H1 (cell line): ENCODE measurements at places on chromosomes 4 and X.

DNA sequence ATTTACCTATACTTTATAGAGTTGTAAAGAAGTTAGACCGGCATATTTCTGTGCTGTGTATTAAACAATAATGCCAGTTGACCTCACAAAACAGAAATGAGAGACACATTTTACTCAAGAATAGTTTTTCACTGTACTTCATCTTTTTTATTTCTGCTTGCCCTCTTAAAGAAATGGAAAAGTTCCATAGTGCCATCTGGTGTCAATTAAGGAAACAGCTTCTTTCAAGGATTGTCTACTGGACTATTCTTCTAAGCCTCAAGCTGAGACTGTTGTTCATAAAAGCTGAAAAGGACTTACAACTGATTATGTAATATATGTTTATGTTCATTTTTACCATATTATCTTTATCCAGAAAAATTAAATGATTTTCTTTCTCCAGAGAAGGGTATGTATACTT, 1523.7 kb downstream of the ARAP2 start:
- no peak for DNase-seq

- no peak for DNase-seq
These were observed 24.3 kb upstream of the PGM2 start for GRCh38 chr4:37802068-37802666.

- no peak for DNase-seq
These were observed 30.4 kb upstream of the RPL34 start for GRCh38 chr4:108589961-108590360.

DNA sequence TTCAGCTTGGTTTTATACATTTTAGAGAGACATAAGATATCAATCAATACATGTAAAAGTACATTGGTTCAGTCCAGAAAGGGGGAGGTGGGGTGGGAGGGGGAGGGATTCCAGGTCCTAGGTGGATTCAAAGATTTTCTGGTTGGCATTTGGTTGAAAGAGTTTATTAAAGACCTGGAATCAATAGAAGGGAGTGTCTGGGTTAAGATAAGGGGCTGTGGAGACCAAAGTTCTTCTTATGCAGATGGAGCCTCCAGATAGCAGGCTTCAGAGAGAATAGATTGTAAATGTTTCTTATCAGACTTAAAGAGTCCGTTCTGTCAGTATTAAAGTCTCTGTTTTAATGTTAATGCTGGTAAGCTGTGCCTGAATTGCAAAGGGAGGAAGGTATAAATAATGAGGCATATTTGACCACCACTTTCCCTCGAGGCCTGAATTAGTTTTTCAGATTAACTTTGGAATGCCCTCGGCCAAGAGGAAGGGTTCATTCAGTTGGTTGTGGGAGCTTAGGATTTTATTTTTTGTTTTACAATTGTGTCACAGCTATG, 169.9 kb downstream of the AASDH start:
- DNase-seq = no peak

DNA sequence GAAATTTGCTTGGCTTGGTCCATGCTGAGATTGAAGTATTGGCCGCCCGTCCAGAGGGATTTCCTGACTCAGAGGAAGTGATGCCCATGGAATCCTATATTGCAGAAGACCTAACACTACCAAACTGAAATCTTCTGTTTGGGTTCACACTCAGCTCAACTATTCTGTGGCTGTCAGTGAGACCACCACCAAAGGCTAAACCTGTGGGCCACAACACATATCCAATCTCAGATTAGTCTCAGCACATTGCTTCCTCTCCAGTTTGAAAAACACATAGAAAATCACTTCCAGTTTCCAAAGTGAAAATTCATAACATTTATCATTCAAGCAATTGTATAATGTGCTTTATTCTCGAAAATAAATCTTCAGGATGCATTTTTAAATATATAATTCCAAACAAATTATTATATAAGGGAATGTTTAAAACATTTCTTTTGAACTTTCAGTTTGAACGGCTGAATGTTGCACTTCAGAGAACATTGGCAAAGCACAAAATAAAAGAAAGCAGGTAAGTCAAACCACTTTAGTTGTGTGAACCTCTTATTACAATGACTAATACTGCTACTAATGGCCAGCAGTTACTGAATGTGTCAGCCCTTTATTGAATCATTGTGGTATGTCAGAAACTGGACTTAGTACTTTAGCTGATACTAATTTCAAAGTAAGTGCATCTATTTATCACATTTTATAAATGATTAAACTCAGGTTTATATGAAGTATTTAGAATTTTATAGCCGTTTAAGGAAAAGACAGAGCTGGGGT, 37.0 kb downstream of the GUCY1A1 start:
- DNase-seq = no peak

- DNase-seq = no peak
These were observed 60.8 kb upstream of the CT45A1 start for GRCh38 chrX:135652602-135653001.

- DNase-seq = no peak
These were observed 643.3 kb upstream of the FAM241A start for GRCh38 chr4:111501946-111502345.

DNA sequence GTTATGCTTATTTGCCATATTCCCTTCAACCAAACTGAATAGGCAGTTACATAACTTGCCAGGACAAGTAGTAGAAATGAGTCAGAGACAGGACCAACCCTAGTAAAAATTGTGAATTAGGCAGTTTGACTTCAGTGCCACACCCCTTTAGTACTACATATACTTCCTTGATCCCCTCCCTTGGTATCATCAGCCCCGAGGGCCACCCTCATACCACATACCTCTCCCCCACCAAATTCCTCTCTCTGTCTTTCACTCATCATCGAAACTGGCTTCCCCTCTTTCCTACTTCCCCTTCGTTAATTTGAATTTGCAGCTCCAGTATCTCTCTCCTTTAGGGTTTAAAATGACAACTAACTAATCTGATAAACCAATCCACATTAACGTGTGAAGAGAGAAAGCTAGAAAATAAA, 7.9 kb upstream of the PTPN13 start:
- no peak for DNase-seq

GRCh38 chr4:151114338-151114737, 14.9 kb downstream of the RPS3A start:
- DNase-seq = no peak

GRCh38 chr4:85842540-85842939, 367.6 kb downstream of the ARHGAP24 start:
- DNase-seq = no peak

DNA sequence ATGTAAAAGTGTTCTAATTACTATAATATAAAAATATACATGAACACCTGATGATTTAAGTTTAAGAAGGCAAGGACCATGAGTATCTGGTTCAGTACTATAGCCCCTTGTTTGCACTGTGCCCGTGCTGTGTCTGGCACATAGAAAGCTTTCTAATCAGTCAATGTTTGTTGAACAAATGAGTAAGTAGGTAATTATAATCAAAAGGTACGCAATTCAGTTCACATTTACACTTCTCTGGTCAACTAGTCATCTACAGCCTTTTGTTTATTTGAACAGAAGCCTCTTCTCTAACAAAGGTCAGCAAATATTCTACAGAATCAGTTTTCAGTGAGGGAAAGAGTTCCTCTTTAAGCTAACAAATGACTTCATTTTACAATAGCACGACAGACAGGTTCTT, 523.3 kb downstream of the SMARCA1 start:
- no peak for DNase-seq

DNA sequence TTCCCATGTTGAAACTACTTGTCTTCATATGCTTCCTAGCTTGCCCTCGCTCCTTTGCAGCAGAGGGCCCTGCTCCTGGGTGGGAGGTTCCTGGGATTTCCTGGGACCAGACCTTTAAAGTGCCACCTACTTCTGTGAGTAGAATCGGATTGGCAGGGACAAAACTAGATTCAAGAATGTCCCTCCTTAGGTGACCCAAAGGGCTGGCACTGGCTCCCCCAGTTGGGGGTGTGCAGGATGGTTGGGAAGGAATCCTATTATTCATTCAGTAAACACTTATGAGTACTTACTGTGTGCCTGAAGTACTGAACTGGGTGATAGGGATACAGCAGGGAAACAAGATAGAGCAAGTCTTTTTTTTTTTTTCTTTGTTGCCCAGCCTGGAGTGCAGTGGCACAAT, 2.6 kb upstream of the KANTR start:
- no peak for DNase-seq

DNA sequence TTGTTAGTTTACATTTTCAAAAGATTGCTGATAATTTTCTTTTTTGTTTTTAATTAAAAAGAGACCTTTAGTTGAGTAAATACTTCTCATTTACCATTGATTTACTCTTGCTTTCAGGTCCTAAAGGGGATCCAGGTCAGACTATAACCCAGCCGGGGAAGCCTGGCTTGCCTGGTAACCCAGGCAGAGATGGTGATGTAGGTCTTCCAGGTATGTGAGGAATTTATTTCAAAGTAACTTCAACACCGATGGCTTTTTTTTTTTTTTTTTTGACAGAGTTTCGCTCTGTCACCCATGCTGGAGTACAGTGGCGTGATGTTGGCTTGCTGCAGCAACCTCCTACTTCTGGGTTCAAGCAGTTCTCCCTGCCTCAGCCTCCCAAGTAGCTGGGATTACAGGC, 135.1 kb downstream of the IRS4 start:
- no peak for DNase-seq

- DNase-seq = no peak
These were observed 101.9 kb downstream of the EFNB1 start for GRCh38 chrX:68930542-68931317.

GRCh38 chrX:95974096-95974470, 710.6 kb upstream of the DIAPH2 start:
- no peak for DNase-seq

DNA sequence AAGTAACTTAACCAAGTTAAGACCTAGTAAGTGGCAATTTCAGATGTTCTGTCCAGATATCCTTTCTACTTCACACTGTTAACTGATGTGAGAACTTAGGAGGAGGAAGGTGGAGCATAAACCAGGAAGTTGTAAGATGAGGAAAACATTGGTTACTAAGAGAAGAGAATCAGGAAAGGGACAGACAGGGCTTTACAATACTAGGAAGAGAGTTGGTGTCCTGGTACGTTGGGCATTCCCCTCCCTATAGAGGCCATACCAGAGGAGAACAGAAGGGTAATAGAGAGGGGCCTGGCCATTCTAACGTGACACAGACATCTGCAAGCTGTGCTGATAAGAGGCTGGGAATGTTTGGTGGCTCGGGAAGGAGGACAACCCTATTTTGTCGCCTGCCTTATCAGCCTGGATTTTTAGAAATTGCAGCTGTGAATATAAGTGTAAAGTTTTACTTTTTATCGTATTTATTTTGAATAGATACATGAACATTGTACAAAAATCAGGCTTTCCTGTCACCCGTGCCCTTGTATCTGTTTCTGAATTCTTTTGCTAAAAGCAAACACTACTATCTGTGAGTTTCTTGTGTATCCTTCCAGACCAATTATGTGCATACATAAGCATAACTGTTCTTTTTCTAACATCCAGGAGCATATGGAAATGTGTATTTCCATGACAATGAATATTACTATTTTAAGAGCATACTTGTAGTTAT, 53.5 kb upstream of the HPRT1 start:
- DNase-seq = no peak

DNA sequence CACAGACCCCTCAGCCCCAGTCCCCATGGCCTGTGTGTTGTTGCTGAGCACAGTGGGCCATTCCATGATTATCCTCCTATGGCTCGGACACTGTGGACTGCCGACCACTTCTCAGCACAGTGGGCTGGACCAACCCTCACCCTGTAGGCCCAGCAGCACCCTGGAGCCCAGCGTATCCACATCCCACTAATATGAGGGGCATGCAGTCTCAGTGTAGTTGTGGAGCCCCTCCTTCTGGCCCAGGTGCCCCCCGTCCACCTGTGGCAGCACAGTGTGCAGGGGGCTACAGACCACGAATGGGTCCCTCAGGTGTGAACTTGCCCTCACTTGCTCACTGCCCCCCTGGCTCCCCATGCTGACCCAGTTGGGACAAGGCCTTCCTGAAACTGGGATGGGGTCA, 7.9 kb downstream of the SPON2 start:
- DNase-seq = no peak

DNA sequence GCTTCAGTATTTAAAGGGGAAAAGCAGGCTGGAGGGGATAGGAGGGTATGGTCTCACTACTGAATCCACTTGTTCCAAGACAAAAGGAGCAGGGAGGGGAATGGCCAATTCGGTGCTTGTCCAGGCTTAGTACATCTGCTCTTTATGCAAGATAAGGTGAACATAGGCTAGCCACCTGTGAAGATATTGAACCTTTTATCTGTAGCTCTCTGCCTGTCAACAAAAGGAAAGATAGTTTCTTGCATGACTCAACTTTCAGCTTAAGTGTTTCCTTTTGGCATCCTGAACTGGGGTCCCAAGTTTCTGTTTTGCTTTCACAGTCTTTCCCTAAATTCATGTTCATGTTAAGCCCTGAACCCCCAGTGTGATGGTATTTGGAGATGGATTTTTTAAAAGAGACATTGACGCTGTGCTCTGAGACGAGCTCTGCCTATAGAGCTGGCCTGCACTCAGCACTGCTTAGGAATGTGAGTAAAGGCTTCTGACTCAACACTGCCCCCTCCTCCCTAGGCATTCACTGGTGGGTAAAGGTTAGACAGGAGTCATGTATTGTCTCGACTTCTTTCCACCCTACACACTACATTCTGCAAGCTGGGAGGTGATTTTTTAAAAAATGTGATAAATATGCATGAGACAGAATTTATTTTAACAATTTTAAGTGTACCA, 28.2 kb downstream of the FAM149A start:
- no peak for DNase-seq

DNA sequence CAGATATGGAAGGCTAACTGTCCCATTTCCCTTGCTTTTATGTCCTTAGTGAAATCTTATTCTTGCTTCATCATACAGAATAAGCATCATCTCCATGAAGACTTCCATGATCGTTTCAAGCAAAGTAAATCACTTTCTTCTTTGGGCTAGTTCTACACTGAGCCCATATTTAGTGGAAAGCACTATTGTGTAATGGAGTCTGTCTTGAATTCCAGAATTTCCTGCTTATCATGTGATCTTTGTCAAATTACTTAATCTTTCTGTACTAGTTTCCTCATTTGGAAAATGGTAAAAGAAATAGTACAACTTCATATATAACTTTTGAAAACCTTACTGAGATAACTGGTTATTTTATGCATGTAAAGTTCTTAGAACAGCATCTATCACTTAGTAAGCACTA, 7.6 kb downstream of the ANAPC10 start:
- no peak for DNase-seq

GRCh38 chr4:88211473-88212252, 53.2 kb upstream of the ABCG2 start:
- no peak for DNase-seq

DNA sequence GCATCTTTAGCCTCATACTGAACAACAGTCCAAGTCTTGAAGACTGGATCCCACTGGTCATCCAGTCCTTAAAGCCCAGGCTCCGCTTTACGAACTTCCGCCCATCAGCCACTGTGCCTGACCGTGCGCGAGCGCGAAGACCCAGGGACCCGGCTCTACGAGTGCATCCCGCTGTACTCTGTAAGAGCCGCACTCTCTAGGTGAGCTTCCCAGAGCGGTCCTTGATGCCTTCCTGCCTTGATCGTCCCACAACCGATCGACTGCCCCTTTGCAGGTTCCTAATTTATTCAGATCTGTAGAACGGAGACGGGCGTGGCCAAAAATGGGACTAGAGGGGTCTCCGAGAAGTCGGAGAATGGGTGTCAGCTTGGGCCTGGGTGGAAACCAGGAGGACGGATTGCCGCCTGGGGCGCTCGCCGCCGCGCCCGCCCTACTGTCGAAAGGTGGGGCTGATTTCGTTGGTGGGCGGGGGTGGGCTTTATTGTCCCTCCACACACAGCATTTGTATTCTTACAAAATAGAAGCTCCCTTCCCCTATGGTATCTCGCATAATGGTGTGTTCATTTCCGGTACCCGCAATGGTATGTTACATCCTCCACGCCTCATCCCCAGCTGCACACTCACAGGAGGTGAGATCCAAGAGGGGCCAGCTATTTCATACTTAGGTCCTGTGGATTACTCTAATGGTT, 42.3 kb upstream of the FAM156A start:
- no peak for DNase-seq

- no peak for DNase-seq
These were observed 54.5 kb upstream of the HPSE start for GRCh38 chr4:83389037-83389720.
